ENCODE measurements at places on chromosomes 4 and X.

DNA sequence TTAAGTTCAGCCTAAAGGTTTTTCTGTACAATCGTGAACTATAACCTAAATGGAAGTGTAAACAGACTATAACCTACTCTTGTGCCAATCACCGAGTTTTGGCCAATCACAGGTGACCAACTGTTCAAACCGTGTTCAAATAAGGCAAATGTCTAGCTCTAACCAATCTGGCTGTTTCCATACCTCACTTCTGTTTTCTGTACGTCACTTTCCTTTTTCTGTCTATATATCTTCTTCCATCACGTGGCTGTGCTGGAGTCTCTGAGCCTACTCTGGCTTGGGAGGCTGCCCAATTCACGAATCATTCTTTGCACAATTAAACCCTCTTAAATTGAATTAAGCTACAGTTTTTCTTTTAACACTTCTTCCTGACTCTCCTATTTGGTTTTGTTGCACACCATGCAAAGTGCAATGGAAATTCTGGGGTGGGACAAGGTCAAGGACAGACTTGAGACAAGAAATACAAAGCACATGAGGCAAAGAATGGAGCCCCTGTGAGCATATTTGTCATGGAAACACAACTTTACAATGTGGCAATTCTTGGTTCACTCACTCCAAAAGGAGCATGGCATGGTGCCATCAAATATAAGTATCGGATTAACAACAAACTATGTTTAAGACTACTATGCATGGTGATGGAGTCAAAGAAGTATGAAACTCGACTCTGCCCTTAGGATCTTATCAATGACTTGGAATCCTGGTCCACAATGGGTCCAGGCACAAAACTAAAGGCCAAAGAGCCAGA lies 115.7 kb upstream of the FAM9B start:
- no peak for DNase-seq

DNA sequence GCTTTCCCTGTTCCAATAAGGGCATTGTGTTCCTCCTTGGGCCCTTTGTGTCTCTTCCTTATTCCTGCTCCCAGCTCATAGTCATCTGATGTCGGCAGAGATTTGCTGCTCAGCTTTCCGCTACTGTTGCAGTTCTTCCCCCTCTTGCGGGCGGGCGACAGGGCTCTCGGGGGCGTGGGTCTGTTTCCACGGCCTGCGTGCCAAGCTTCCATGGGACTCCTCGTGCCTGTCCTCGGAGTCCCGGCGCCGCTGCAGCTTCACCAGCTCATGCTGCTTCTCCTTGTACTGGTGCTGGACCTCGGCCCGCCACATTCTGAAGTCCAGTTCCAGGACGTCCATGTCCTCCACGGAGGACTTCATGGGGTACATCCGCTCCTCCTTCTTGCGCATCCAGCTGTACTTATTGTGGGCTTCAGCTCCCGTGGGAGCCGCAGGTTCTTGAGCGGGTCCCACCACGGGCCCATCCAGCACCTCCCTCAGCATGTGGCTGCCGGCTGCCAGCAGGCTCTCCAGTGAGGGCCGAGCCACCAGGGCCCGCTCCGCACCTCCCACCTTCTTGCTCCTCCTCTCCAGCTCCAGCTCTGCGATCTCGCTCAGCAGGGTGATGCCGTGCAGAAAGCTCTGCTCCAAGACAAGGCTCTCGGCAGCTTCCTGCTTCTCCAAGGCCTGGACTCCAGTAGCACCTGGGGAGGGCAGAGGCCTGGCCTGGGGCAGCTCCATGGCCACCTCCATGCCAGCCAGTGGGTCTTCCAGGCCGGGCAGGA lies 74.1 kb upstream of the UCP1 start:
- no peak for DNase-seq

GRCh38 chrX:140360284-140360683 lies 144.6 kb downstream of the SOX3 start:
- no peak for DNase-seq

DNA sequence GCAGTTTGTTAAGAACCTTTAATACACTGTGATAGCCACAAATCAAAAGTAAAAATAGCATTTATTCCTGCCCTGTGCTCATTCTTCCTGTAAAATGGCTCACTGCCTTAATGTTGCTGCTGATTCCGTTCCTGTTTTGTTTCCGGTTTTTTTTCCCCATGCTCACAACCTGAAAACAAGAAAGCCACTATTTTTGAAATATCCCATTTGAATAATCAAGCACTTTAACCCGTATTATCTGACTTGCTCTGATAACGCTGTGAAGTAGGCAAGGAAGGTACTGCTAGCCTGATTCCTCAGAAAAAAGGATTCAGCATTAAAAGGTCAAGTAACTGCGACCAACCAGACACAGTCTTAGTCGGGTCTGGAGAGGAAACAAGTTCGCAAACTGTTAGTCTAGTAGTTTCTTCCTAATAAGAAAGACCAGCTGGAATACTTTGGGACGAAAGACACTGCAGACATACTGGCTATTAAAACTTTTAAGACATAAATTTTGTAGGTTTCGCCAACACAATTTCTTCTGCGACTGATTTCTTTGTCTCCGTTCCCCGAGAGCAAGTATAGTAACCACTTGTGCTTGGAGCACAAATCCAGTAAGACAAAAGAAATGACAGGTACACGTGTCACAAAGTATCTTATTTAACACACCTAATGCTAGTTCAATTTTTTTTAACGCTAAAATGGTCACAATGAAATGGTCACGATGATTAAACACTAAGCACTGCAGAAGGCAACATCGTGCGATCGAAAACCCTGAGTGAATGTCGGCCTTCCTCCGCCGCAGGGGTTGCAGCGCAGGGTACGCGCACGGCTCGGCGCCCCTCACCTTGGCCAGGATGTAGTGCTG lies 802 bp downstream of the COX18 start:
- DNase-seq, result no peak

DNA sequence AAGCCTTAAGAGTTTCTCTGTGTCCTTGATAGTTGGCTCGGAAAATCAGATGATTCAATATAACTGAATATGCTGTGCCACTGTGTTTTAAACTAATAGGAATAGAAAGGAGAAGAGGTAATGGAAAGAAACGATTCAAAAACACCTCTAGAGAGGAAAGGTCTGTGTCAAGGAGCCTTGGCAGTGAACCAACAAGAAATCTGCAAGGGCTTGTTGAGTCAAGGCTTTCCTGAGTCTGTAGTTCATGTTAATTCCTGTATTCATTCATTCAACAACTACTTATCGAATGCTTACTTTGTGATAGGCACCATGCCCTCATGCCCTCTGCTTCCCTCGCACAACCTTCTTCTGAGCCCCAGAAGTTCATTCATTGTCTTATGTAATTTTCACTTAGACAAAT lies 336.0 kb downstream of the PDHA2 start:
- DNase-seq, result no peak

DNA sequence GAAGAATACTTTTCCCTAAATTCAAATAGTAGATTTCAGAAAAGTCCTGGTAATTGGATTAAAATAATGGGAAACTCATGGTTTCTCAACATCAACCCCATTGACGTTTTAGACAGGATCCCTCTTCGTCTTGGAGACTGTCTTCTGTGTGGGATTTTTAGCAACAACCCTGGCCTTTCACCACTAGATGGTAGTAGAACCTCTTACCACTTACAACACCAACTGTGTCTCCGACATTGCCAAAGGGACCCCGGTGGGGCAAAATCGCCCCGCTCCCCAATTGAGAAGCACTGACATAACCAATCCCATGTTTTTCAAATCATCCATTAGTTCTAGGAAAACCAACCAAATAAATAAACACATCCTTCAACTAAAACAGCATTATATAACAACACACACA lies 16.9 kb upstream of the ANOS1 start:
- no peak for DNase-seq

- no peak for DNase-seq
These were observed 2.7 kb upstream of the TSPAN7 start for GRCh38 chrX:38558686-38559085.

DNA sequence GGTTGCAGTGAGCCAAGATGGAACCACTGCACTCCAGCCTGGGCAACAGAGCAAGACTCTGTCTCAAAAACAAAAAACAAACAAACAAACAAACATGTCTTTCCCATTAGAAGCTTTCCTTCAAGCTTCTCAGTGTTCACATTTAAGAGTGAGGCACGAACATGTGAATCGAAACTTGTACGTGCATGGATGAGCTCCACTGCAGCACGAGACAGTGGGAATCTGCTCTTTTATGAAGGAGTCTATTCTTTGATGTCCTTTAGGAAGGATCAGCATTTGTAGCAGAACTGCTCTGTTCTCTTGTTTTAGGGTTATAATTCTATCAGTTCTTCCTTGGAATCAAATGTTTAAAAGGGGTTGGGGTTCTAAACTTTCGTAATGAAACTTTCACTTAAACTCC lies 23.4 kb upstream of the ZNF518B start:
- DNase-seq, result no peak

GRCh38 chrX:56813318-56813837 lies 84.3 kb downstream of the NBDY start:
- peak; percentile 63 for DNase-seq

DNA sequence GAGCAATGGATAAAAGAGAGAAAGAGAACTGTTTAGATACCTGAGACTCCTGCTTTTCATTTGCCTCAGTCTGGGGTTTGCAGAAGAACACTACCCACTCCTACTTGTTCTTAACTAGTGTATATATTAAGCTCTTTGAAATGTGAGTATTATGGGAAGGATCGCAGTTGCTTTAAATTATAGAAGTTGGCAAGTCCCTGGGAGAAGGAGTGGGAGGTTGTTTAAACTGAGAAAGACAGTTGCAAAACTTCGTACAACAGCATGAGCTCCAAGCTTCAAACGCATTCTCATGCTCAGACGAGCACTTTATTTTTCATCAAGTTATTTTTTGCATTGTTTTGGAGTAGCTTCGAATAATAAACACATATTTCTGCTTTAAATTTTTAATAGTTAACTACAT lies 88.1 kb upstream of the C1QTNF7 start:
- no peak for DNase-seq

GRCh38 chr4:105061731-105062130 lies 84.9 kb upstream of the TET2 start:
- DNase-seq, result no peak

DNA sequence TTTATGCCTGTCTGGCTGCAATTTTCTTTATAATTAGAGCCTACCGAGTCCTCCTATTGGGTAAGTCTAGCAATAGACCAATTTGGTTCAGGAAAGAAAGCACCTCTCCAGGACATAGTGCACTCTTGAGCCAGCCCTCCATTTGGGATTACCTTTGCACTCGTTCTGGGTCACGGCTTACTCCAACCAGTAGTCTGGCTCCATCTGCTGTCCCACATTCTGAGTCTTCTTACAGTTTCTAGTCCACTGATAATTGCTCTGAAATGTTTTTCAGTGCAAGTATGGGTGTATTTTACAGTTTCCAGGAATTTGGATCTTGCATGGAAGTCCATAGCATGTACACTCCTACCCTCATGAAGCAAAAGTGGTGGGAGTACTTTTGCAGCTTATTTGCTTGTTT lies 34.8 kb upstream of the USP51 start:
- no peak for DNase-seq

DNA sequence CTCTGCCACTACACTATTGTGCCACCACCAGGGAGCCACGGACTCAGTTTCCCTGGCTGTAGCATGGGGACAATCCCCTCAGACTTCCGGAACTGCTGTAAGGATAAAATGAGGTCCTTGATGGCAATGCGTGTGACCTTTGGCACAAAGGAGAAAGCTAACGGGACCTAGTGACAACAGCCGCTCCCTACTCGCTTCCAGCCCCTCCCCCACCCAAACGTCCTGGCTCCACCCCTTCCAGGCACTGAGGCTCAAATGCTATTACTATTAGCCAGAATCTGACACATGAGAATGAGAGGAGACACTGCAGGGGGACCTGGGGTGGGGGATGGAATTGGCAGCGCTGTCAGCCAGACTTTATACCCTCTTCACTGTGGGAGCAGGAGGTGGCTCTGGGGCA lies 5.4 kb upstream of the DUSP9 start:
- DNase-seq, result no peak

DNA sequence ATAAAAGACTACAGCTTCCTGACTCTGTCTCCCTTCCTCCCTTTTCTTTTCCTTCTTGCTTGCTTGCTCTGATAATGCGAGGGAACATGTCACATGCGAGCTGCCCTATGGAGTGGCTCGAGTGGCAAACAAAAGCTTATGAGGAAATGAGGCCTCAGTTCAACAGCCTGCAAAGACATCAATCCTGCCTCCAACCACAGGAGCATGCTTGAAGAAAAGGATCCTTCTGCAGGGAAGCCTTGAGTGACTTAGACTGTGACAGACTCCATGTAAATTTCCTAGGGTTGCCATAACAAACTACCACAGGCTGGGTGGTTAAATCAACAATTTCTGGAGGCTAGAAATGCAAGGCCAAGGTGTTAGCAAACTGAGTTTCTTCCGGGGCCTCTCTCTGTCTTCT lies 152.5 kb downstream of the NR3C2 start:
- DNase-seq, result no peak

DNA sequence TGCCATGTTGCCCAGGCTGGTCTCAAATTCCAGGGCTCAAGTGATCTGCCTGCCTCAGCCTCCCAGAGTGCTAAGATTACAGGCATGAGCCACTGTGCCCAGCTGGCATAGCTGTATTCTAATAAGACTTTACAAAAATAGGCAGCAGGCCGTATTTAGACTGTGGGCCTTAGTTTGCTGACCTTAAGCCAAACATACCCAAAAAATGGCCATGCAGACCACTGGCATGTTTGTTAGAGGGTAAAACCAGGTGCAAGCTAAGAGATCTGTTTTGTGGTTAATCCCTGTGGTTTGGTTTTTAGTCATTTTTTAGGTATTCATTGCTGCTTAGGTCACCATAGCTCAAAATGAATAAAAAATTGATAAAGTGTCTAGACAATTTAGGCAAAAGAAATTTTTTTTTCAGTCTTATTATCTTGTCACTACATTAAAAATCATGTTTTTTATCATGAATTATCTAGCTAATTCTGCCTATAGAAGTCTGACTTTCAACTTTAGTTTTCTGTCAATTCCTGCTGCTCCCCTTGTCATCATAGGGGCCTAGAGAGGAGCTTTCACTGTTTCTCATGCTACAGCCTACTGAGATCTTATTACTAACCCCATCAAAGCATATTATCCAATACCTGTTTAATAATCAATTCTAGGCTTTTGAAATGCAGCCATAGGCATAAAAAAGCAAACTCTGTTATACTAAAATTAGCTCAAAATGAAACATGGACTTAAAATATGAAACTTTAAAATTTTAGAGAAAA lies 7.5 kb upstream of the SPINK2 start:
- DNase-seq, result no peak

DNA sequence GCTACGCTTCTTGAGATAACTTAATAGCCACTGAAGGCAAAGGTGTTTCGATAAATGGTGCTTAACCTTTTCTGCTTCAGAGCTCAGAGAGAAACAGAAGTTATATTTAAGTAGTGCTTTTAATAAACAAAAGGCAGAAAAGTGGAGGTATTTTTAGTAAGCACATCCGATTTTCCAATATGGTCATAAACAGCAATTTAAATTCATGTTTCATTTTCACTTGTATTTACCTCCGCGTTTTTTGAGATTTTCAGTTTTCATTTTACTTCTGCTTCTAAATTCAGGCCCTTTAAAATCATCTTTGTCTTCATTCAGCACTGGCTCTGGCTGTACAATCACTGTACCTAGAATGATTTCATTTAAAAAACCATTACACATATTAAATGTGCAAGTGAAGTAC lies 92.4 kb downstream of the ATRX start:
- DNase-seq, result no peak

GRCh38 chr4:178233906-178234305 lies 791.7 kb upstream of the AGA start:
- DNase-seq, result no peak
